Hepatocyte (in vitro differentiated cells): ENCODE measurements at places on chromosomes 7 and 10.

GRCh38 chr10:61325223-61325960 is 127.8 kb downstream of the TMEM26 start:
- H3K27ac ChIP-seq = no peak overlapping the region
- H3K27me3 ChIP-seq = no peaks in the 10 kb centered on the region
- H3K4me1 ChIP-seq = no peaks in the 10 kb centered on the region

GRCh38 chr7:129089521-129090212 is 34.8 kb upstream of the TNPO3 start:
- DNase-seq = no peak
- H3K27me3 ChIP-seq = no peaks in the 10 kb centered on the region
- H3K4me1 ChIP-seq = no peaks in the 10 kb centered on the region

- peaks cover 4% of the 10 kb centered on the region for H3K4me1 ChIP-seq
- no peak overlapping the region for H3K4me3 ChIP-seq
- no peaks in the 10 kb centered on the region for H3K27me3 ChIP-seq
Observed at GRCh38 chr7:142855756-142856564, 1.1 kb downstream of the EPHB6 start.

DNA sequence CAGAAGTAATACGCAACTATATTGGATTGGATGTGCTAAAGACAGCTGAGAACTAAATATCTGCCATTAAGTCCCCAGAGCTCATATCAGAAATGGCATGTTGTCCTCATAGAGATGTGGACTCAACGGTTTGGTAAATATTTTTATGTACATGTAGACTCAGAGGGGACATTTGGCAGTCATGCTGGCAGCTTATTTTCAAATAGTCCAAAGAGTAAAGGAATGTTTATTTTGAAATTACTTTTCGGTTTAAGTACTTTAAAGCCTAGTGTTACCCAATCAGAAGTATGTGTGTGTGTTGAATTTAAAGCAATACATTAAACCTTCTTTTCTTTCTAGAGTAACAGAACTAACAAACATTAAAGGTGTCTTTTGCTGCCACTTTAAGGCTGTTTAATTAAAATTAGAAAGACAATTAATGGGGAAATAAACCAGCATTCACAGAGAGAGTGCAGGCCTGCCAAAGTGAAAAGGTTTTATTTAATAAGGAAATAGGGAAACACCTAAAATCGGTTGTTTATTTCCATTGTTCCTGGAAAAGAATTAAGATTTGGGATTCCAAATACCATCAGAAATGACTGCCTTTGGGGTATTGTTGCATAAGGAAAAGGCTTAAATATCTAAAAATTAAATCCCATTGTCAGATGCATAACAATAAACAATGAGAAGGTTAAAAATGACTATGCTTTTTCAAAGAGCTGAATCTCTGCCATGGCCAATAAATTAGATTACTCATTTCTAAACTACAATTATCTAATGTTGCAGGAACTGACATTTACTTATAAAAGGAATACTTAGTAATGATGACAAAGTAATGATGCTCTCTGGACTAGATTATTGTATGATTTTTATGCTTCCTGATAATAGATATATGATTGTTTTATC is 113.4 kb upstream of the AHR start:
- H3K27me3 ChIP-seq = no peaks in the 10 kb centered on the region
- H3K36me3 ChIP-seq = no peaks in the 10 kb centered on the region
- peaks cover 10% of the 10 kb centered on the region for H3K4me1 ChIP-seq
- DNase-seq = no peak
- no peak overlapping the region for H3K4me3 ChIP-seq

- H3K4me3 ChIP-seq = no peak overlapping the region
- H3K27ac ChIP-seq = no peak overlapping the region
- H3K4me1 ChIP-seq = peaks cover 9% of the 10 kb centered on the region
Observed at GRCh38 chr10:110170142-110170971, 37.0 kb upstream of the MXI1 start.

DNA sequence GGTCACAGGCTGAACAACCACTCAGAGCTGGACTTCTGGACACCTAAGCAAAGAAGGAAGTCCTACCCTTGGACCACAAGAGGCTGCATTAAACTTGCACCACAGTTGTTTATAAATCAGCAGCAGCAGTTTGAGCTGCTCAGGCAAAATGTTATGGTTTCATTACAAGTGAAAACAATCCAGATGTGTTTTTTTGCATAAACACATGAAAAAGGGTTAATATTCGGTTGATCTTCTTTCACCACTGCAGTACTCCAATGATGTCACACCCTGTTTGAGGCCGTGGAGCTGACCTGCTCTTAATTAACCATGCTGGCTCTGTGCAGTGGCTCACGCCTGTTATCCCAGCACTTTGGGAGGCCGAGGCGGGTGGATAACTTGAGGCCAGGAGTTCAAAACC is 490.8 kb upstream of the CELF2 start:
- H3K27ac ChIP-seq = no peak overlapping the region
- no peaks in the 10 kb centered on the region for H3K36me3 ChIP-seq
- no peak overlapping the region for H3K4me3 ChIP-seq

GRCh38 chr10:98577578-98577977 is 130.8 kb upstream of the HPS1 start:
- no peak overlapping the region for H3K27ac ChIP-seq
- H3K27me3 ChIP-seq = no peaks in the 10 kb centered on the region
- no peaks in the 10 kb centered on the region for H3K36me3 ChIP-seq
- no peak for DNase-seq
- no peaks in the 10 kb centered on the region for H3K4me1 ChIP-seq

DNA sequence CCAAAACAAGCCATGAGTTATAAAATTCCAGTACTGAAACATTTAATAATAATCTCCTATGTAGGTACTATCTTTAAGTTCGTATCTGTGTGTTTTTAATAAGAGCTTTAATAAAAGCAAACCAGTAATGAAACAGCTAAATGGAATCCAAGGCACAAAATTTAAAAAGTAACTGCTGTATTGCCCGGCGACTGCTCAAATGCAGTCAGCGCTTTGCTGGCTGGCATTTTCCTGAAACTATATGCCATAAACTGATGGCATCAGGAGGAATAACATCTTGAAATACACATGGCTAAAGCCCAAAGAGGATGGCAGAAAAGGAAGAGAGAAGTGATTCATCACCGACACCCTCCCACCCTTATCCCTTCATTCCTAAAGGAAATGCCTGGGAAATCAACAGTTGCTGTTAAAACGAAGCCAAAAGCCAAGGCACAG is 133.1 kb downstream of the CUBN start:
- peak overlapping the region; percentile 47 for H3K27ac ChIP-seq
- no peak overlapping the region for H3K4me3 ChIP-seq
- peaks cover 7% of the 10 kb centered on the region for H3K4me1 ChIP-seq

DNA sequence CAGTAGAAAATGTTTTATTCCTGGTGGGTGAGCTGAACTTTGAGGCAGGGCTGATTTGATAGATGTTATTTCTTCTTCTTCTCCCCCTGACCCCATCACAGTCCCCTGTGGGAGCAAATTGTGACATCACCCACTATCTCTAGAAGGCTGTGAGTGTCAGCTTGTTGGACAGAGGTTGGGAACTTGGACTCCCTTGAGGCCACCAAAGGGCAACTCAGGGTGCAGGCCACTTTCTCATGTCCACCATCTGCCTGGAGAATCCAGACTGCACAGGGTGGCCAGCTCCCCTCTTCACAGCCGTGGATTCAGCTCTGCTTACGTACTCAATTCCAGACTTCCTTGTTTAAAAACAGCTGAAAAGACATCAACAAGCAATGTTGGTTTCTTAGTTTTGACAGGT is 103.0 kb downstream of the LRRC18 start:
- no peaks in the 10 kb centered on the region for H3K4me1 ChIP-seq
- DNase-seq = no peak
- no peak overlapping the region for H3K27ac ChIP-seq
- no peaks in the 10 kb centered on the region for H3K36me3 ChIP-seq
- H3K27me3 ChIP-seq = no peaks in the 10 kb centered on the region

DNA sequence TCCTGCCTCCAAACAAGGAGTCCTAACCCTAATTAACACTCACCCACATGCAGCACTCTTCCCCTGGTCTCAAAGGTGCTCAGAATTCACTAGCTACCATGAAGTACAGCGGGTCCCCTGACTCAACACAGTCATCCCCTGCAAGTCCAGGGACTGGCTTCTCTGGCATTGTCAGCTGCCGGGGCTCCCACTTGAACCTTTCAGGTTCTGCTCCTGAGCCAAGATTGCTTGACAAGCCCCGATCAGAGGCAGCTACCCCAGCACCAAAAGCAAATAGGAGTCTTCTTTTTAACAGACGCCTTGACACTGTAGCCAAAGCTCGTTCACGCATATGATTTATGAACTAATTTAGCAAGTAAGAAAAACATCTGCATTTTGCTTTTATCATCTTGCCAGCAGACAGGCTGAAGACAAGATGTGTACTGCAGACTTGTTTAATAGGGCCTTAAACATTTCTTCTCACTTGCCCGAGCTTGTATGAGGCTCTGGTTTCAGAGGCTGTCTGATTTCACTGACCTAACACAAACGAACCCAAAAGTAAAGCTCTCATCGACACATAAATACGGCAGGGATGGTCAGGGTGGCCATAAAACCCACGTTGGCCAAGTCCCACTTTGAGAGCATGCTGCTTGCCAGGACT is 67.6 kb upstream of the ADAM12 start:
- H3K27me3 ChIP-seq = no peaks in the 10 kb centered on the region
- no peak overlapping the region for H3K27ac ChIP-seq
- no peaks in the 10 kb centered on the region for H3K4me1 ChIP-seq
- H3K4me3 ChIP-seq = no peak overlapping the region
- no peak for DNase-seq

DNA sequence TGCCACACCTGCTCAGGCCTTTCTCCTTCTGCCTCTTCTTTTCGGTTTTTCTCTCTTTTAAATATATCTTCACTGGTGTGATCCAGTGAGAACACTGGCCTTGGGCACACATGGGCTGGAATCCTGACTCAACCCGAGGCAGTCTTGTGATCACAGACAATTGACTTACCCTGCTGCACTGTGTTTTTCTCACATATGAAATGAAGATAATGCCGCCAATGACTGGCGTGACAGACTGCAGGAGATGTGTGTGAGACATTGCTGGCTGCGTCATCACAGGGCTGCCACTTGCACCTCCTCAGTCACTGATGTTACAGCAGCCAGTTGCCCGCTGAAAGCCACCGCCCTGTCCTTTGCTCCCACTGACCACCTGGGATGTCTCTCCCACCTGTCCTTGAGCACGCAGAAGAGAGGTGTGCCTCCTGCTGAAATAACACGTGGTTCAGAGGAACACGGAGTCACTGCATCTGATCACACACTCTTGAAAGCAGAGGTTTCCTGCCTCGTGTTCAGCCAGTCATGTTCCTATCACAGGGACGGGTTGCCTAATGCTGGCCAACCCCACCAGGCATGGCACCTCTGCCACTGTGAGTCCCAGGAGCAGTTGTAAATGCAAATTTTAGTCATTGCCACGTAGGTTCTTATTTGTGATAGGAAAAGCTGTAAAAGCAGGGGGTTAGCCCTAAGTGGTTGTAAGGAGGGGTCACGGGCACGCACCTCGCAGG is 124.6 kb upstream of the LANCL2 start:
- no peak for DNase-seq
- no peaks in the 10 kb centered on the region for H3K27me3 ChIP-seq
- H3K27ac ChIP-seq = no peak overlapping the region
- H3K4me1 ChIP-seq = no peaks in the 10 kb centered on the region
- no peaks in the 10 kb centered on the region for H3K36me3 ChIP-seq
- H3K4me3 ChIP-seq = no peak overlapping the region

DNA sequence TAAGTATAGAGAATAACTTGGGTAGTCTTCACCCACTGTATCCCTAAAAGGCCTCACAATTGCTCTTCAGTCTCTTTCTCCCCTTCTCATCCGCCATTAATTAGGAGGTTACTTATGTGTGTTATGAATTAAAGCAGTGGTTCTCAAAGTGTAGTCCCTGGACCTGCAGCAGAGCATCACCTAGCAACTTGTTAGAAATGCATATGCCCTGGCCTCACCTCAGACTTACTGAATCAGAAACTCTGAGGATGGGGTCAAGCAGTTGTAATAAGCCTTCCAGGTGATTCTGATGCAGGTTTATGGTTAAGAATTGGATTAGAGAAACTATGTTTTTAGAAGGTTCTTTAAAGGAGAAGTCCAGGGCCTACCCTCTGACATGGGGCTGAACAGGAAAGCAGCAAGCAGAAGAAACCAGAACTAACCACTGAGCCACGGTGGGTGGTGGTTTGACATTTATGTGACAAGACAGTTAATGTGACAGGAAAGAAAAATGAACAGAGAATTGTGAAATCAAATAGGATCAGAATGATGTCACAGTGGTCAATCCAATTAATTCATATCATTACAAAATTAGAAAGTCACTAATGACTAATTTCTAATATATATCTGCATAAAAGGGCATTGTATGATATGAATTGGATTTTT is 37.6 kb downstream of the ENTPD1 start:
- no peak overlapping the region for H3K4me3 ChIP-seq
- no peaks in the 10 kb centered on the region for H3K4me1 ChIP-seq
- no peaks in the 10 kb centered on the region for H3K36me3 ChIP-seq

- H3K36me3 ChIP-seq = no peaks in the 10 kb centered on the region
- H3K4me1 ChIP-seq = peaks cover 38% of the 10 kb centered on the region
- no peak for DNase-seq
- peak overlapping the region; percentile 19 for H3K27ac ChIP-seq
- no peaks in the 10 kb centered on the region for H3K27me3 ChIP-seq
- H3K4me3 ChIP-seq = no peak overlapping the region
Observed at GRCh38 chr7:150382844-150383225, 3.7 kb downstream of the ZNF775 start.

- H3K4me1 ChIP-seq = peaks cover 29% of the 10 kb centered on the region
- H3K4me3 ChIP-seq = no peak overlapping the region
- DNase-seq = no peak
- H3K36me3 ChIP-seq = no peaks in the 10 kb centered on the region
Observed at GRCh38 chr10:43862756-43863155, 214.1 kb upstream of the ZNF32 start.

DNA sequence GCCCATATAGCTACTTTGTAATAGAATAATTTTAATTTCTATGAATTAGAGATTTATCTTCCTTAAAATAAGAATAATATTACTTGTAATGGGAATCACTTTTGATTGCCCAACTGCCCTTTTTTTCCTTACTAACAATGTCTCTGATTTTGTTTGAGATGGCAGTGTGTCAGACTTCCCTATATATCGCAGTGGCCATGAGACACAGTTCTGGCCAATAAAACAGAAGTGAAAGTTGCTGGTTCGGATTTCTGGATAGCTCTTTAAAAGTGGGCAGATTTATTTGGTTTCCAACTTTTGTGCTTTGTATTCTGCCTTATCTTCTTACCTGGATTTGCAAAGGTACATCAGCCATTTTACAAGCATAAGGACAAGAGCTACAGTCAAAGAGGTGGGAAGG is 170.2 kb downstream of the PPP1R17 start:
- no peak overlapping the region for H3K4me3 ChIP-seq
- no peak overlapping the region for H3K27ac ChIP-seq
- no peaks in the 10 kb centered on the region for H3K36me3 ChIP-seq

GRCh38 chr7:131554880-131555516 is 1.4 kb downstream of the PODXL start:
- H3K27me3 ChIP-seq = peaks cover 17% of the 10 kb centered on the region
- peaks cover 6% of the 10 kb centered on the region for H3K4me1 ChIP-seq
- H3K36me3 ChIP-seq = no peaks in the 10 kb centered on the region
- H3K4me3 ChIP-seq = peak overlapping the region; percentile 29
- DNase-seq = no peak
- H3K27ac ChIP-seq = no peak overlapping the region
